Stimulated activated CD4-positive, alpha-beta T cell treated with anti-CD3 and anti-CD28 coated beads, Interleukin-2, amount 100 ng/mL, for 24 hours (primary cell): ENCODE measurements at places on chromosomes 7 and 10.

DNA sequence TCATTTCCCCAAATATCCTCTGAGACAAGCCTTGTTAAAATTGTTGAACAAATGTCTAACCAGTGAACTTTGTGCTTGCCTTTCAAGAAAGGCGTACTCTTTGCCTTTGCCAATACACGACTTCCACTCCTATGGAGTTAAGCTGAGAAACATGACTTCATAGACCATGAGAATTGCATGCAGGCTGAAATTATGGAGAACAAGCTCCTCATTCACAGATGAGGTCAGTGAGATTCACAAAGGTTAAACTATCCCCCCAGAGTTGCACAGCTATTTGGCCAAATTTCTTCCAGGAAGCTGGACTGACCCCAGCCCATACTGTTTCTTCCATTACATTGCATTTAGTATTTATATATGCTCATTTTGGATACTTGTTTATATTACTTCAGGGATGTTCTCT, 221.4 kb upstream of the SEMA3C start:
- DNase-seq, result no peak

DNA sequence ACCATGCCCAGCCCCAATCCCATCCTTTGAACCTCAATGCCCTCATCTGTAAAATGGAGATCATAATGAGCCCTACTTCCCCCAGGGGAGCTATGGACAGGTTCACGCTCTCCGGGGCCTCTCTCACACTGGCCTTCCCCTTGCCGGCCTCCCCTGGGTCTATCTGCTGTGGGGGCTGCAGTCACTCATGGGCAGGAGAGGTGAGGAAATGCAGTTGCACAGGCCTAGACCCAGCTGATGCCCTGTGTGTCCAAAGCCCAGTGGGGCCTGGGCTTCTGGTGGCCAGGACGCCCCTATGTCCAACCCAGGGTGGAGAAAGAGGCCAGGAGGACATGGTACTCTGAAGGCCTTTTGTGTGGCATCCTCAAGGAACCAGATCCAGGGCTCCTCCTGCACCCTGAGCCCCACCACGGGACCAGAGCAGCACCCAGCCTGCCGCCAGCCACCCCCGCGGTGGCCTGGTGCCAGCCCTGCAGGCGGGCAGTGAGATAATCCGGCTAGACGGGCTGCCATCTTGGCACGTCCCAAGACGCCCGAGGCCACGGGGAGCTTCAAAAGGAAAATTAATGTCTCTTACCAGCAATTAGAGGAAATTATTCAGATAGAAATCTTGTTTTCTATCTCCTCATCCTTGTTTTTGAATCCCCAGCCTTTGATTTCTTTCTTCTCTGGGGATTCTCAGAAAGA, 39.0 kb downstream of the MYL10 start:
- no peak for DNase-seq

DNA sequence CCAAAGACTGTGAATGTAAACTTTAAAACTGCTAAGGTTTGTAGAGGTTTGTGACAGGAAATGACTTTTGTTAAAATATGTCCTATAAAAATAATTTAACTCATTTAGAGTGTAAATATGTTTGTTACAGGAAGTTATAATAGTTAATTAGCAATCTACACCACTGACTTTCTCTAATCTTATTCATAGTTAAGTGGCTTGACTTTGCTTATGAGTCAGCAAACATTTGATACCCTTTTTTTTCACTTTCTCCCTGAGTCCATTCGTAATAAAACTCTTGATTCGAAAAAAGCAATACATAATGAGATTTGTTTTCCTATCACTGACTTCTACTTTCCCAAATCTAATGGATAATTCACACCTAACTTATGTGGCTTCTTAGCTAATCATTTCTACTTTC, 317.7 kb upstream of the SEMA3C start:
- no peak for DNase-seq

GRCh38 chr7:50302486-50303334, 1.8 kb upstream of the IKZF1 start:
- no peak for DNase-seq

DNA sequence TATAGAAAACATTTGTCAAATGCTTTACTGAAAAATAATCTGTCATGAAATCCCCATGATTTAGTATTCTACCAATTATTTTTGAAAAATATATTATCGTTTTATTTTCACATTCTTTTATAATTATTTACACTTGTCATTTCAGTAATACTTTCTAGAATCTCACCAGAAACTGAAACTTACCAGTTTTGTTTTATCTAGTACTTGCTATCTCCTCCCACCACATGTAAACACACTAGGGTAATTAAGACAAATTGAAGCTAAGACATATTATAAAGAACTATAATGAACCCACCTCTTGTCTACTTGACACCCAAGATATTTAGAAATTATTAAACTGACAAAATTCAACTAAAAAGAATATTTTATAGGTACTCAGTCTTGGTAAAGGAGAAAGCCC, 51.5 kb upstream of the GRM3 start:
- DNase-seq, result no peak

- no peak for DNase-seq
Observed at GRCh38 chr7:13563257-13563656, 426.2 kb downstream of the ETV1 start.

GRCh38 chr10:76733441-76733936, 904.1 kb downstream of the KCNMA1 start:
- DNase-seq, result no peak

DNA sequence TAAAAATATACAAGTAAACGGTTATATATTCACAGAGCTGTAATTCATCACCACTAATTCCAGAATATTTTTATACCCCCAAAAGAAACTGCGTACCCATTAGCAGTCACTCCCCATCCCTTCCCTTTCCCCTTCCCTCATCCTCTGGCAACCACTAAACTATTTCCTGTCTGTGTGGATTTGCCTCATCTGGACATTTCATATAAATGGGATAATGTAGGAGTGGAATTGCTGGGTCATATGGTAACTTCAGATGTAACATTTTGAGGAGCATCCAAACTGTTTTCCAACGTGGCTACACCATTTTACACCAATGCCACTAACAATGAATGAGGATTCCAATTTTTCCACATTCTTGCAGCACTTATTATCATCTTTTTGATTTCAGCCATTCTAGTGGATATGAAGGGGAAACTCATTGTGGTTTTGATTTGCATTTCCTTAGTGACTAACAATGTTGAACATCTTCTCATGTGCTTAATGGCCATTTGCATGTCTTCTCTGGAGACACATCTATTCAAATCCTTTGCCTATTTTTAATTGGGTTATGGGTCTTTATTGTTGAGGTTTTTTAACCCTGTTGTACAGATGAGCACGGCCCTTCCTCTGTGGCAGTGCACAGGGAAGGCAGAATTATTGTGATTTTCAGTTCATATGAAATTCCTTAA, 79.2 kb downstream of the RBM20 start:
- DNase-seq, result no peak

- DNase-seq, result no peak
Observed at GRCh38 chr10:24374134-24374915, 165.4 kb downstream of the KIAA1217 start.

DNA sequence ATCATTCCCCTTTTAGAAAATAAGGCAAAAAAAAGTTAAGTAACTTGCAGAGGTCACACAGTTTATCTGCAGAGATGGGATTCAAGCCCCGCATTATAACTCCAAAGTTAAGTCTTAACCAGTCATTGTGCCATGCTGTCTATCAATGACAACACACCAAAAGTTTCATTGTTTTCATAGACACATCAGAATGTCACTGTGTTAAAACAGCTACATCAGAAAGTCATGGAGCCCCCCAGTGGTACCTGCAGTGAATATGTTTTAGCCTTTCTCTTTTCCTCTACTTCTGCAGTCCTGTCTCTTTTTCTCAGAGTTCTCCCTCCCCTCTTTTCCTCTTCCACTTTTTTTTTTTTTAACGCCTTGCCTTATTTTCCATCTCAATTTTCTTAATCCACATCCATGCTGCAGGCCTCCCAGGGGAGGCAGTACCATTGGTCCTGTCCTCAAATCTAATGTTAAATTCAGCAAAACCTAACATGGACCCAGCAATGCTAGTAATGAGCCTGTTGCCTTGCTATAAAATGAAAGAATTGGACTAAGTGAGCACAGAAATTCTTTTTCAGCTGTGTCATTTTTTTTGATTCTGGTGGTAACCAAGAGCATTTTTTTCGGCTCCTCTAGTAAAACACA, 3.8 kb upstream of the NRCAM start:
- no peak for DNase-seq

DNA sequence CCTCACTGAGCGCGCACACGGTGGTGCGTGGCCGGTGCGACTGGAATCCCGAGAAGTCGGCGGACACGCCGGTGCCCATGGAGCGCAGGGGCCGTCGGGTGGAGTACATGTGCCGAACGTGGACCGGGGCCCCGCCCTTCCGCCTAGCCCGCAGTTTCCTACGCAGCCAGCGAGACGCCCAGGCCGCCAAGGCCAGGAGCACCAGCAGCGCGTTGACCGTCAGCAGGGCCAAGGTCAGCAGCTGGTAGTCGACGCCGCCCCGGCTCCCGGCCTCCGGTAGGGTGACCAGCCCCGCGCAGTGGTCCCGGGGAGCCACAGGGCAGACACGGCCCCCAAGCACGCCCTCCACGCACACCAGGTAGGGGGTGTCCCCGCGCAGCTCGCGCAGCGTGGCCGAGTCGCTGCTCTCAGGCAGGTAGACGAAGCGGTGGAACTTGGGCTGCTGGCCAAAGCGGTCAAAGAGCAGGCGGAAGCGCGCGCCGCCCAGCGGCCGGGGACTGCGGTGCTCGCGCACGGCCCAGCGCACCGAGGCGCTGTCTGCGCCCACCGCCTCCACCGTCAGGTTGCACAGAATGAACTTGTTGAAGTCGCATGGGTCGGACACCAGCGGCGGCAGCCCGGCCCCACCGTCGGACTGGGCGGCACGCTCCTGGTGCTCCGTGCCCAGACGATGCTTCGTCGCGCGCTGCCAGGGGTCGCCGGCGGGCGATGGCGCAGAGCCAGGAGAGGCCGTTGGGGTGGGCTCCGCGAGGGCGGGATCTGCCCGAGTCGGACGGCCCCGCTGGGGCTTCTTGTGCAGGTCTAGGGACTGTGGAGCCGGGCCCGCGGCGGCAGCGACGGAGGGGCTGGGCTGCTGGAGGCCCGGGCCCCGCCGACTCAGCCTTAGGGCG, 2.2 kb downstream of the TRIL start:
- DNase-seq, result peak; percentile 51

DNA sequence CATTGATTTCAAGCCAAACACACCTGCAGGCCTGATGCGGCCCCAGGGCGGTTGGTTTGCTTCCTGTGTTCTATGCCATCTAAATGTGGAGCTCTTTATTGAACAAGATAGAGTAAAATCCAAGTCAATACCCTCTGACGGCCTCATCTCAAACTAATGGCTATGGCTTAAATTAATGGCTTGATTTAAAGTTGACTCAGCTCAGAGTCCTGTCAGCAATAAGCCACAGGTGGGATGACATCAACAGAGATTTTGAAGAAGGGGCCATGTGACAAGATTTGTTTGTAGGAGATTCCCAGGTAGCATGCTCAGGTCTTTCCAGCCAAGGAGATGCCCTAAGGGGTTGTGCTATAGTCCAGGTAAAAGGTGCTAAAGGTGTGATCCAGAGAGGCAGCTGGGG, 66.7 kb upstream of the ZNF32 start:
- DNase-seq, result no peak

DNA sequence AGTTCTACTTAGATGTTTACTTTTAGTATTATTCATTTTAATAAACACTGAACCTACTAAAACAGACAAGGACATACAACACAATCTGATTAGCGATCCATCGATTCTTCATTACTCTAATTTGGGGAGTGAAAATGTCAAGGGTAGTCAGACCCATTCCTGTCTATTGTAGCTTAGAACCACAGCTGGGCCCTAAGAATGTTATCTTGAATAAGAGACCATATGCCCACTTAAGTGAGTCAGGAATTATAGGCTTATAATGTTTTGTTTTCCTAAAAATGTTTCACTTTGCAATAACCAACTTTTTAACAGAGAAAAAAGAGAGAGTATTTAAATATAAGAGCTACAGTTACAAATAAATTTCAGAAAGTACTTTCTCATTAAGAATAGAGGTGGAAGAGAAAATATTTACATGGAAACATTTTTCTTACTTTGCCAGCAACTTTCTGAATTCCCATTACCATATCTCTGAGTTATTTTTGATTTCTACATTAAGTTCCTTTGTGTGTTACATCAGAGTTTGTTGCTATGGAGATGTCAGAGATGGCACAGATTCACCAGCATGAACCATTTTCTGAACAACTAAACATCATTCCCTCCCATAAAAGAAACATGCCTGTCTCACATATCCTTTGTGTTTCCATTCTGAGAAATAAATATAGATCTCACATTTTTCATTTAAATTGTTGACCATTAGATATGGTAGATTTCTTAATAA, 75.4 kb upstream of the SLC13A1 start:
- DNase-seq, result no peak

DNA sequence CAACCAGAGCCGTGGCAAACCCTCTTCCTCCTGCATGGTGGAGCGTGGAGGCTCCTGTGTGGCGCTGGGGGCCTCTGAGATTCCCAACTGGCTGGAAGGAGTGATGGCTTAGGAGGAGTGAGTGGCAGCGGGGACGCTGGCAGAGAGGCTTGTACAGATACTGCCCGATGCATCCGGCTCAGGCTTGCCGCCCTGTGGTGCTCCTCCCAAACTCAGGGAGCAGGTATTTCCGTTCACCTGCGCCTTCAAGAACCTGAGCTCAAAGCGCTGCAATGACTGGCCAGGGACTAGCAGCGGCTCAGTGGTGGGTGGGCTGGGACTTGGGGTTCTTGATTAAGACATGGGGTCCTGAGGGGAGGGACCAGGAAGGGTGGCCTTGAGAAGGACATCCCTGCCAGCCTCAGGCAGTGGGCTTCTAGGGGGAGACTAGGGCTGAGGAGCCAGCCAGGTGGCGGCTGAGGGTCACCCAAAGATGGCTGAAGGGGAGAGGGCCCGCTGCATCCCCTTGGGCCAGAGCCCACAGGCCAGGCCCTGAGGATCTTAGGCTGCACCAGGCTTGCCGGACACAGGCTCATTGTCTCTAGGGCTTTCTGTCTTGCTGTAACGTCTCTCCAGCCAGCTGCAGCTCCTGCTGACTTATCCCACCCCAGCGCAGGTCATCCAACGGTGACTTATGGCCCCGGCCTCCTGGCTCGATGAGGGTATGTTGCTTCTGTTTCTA, 3.2 kb downstream of the ZNF775 start:
- no peak for DNase-seq

DNA sequence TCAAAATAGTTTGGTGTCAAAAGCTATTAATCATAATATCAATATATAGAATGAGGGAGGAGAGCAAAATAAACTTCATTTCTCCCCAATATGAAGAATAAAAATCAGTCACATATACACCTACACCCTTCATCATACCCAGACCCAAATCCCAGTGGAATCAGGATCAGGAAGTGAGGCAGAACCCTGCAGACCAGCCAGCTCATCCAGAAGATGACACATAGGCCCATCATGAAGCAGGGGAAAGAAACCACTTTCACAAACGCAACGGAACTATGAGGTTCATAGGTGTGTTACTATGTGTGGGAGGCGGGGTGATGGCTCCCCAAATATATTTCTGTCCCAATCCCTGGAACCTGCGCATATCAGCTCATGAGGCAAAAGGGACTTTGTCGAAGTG, 89.0 kb downstream of the RSU1 start:
- no peak for DNase-seq

GRCh38 chr7:4816419-4817080, 41.1 kb downstream of the AP5Z1 start:
- no peak for DNase-seq

- no peak for DNase-seq
Observed at GRCh38 chr10:78337016-78337415, 303.4 kb downstream of the RPS24 start.
